ENCODE measurements at places on chromosomes 16 and 17. TPM values are rescaled to one million over a fixed set of nuclear protein-coding genes. Genes with fewer than 3 reads are reported as not detected.

The CIBAR2 gene
- not detected for total RNA-seq

DNA sequence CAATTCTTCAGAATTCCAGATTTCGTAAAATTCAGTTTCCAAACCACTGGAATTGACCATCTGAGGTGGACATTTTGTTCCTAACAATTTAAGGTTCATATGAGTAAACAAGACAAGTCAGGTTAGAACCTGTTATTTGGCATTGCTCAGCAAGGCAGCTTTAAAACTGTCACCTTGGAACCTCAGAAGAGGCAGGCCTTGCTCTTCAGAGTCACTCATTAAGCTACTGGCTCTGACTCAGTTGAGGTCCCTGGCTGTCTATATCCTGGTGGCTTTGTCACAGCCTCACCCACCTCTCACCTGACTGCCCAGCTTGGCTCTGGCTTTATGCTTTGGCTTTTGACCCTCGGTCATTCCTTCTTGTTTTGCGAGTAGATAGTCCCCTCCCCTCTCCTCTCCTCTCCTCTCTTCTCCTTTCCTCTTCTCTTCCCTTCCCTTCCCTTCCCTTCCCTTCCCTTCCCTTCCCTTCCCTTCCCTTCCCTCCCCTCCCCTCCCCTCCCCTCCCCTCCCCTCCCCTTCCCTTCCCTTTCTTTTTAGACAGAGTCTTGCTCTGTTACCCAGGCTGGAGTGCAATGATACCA is 238.4 kb downstream of the SHISA9 start:
- H3K27ac ChIP-seq = no peak overlapping the region
- no peaks in the 10 kb centered on the region for H3K4me1 ChIP-seq
- no peaks in the 10 kb centered on the region for H3K27me3 ChIP-seq
- no peak for DNase-seq
- H3K36me3 ChIP-seq = no peaks in the 10 kb centered on the region
- no peak overlapping the region for H3K4me3 ChIP-seq

DNA sequence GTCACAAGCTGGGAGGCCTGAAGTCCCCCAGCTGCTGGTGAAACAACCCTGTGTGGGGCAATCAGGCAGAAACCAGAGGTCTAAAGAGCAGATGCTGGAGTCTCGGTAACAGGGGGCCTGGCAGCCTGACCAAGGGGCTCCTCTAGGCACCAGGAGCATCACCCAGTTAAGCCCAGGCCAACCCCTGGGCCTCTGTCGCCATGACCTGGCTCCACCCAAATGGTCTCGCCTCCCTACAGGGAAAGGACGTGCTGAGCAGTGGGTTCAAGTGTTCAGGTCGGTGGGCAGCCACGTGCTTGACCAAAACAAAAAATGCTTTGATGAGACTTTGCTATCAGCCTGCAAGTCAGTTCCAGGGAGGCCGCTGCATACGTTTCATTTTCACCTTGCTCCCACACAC is 240.3 kb downstream of the ZNF423 start:
- H3K36me3 ChIP-seq = no peaks in the 10 kb centered on the region
- no peak overlapping the region for H3K4me3 ChIP-seq
- no peak overlapping the region for H3K27ac ChIP-seq
- no peaks in the 10 kb centered on the region for H3K27me3 ChIP-seq
- H3K4me1 ChIP-seq = peaks cover 6% of the 10 kb centered on the region

The PIGW gene
- 2.8 TPM for total RNA-seq

The KDM8 gene
- total RNA-seq = 3.6 TPM

Data from fibroblast of lung (primary cell).